Esophagus squamous epithelium (tissue), 5 donors: ENCODE measurements at places on chromosomes 12 and 14.
A peak's percentile ranks its signal among the peaks of the same experiment; 100 is the strongest.

GRCh38 chr14:31207755-31208545 is at the start of gene HECTD1:
TSS of gene HECTD1 (minus strand) at chr14:31207793. CDS start at chr14:31205936, 1,857 bp downstream.
- peak; percentile 46 for DNase-seq

GRCh38 chr14:81247271-81247766 is 26.6 kb upstream of the GTF2A1 start:
- no peak for DNase-seq

DNA sequence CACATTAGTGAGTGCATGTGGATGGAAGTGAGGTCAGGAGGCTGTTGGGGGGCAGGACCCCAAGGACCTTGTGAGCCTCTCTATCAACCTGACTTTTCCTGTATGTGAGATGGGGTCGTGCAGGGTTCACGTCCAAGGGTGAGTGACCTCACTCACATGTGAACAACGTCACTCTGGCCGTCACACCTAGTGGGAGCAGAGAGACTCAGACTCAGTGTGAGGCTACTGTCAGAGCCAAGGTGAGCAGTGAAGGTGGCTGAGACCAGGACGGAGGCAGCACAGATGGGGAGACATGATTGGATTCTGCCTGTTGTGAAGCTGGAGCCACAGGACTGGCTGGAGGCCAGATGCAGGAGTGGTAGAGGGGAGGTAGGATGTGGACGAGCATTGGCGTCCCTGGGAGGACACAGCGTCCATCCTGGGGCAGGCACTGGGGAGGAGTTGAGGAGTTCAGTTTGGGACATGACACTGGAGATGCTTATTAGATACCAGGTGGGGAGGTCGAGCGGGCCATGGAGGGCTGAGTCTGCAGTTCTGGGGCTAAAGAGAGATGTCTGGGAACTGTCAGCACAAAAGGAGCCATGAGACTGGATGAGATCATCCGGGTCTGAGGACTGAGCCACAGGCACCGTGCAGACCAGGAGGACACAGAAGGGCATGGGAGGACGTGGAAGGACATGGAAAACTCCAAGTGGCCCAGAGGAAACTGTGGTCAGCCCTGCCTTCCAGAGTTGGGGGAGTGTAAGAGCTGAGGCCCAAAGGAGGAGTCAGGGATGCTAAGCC is 92.8 kb downstream of the LGMN start:
- DNase-seq, result no peak

GRCh38 chr14:104803912-104804410 is 3.1 kb downstream of the ZBTB42 start:
- DNase-seq, result no peak

GRCh38 chr14:96960598-96961116 is 163.5 kb downstream of the VRK1 start:
- no peak for DNase-seq

DNA sequence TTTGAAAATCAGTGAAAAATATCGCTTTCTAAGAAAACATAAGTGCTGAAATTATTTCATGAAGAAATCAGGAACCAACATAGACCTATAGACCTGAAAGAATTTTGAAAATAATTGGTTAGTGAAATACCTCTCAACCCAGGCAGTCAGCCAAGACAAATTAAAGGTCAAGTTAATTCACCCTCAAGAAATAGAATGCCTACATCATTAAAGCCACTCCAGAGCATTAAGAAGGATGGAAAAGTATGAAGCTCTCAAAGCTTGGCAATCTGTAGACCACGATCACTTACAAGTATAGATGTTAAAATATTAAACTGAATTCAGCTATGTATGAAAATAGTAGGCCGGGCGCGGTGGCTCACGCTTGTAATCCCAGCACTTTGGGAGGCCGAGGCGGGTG is 48.3 kb downstream of the SFSWAP start:
- DNase-seq, result no peak
